ENCODE measurements at places on chromosomes 1 and 21.
A peak's percentile ranks its signal among the peaks of the same experiment; 100 is the strongest.

DNA sequence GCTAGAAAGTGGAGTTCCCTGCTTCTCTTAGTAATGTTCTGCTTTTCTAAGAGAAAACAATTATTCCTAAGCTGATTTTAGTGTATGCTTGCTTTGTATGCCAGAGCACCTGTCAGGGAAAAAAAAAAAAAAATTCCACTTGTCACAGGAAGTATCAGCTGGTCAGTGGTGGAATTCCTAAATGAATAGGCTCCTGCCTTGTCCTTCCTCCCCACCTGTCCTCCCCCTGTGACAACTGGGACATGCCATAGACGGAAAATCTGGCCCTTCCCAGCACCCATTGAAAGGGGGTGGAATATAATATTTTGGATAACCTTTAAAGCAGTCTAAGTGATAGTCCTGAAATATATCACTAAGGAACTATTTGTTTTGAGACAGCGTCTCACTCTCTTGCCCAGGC, 10.8 kb downstream of the FNDC5 start:
- no peak for DNase-seq

DNA sequence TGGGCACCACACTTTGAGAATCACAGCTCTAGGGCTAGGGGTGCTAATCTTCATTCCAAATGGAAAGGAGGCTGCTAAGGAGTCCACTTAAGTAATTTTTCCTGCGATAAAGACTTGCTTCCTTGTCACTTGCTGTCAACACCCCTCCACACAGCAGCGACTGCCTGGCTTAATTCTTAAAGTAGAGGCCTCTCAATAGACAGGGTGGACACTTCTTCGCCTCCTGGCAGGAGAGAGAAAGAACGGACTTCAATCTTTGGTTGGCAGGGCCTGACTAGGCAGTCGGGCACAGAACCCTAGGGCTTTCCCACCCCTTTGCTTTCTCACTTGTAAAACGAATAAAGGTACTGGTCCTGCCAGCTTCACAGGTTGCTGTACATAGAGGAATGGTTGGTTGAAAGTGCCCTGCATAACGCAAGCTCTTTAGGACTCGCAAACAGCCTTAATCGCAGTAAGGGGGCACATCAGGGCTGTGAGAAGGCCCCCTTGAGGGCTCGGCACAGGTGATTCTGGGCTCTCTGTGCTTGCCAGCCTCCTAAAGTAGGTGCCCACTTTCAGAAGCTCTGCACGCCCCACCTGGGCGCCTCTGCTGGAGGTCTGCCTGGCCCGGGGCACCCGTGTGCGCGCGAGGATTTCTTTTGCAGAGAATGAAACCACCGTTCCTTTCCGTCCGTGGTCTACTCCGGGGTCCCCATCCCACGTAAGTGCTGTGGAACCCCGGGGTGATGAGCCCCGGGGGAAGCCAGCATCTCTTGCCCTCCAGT, 47.6 kb upstream of the CD34 start:
- no peak for DNase-seq

DNA sequence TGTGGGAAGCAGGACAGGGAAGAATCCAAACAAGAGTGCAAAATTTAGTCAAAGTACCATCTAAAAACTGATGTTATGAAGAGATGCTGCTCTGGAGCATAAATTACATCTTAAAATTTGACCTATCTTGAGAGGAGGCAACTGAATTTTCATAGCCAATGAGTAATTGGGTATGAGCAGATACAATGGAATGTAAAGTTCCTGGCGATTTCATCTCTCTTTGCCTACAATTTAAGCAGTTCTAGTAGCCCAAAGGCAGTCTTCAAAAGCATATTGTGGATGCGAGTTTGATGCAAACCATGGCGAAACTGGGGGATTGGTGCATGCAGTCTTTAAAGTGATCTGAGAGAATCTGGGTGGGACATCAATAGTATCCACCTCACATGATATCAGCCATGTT, 1265.9 kb downstream of the BRINP3 start:
- DNase-seq: no peak

DNA sequence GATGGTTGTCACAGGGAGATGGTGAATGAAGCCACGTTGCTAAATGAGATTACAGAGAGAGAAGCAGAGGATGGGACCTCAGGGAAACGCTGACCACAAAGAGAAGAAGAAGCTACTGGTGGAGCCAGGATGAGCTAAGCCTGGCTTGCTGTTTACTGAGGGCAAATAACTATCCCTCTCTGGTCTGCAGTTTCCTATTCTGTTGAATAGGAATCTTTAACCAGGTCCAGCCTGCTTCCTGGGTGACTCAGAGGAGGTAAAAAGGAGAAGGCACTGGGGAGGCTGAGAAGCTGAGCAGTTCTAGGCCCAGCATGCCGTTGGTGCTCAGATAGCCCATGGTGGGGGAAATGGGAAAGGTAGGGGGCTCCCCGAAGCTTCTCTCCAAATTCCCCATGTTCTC, 29.6 kb downstream of the DMBX1 start:
- DNase-seq: peak; percentile 68

DNA sequence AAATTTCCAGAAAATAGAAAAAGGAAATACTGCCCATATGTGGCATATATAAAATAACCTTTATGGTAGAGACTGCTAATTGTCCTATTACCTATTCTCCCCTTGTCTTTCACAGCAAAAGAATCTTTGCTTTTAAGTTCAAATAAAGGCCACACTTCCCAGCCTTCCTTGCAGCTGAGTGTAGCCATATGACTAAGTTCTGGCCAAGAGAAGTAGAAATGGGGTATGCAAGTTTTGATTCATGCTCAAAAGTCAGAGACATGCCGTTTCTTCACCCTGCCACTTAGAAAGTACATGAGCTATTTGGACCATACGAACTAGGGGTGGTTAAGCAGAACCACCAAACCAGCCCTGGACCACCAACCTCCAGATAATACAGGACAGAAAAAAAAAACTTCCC, 18.3 kb upstream of the S100A2 start:
- DNase-seq: no peak

GRCh38 chr1:208393826-208394225, 149.6 kb upstream of the PLXNA2 start:
- no peak for DNase-seq

- no peak for DNase-seq
These were observed 177.1 kb downstream of the HHAT start for GRCh38 chr1:210505601-210506496.

GRCh38 chr1:179327679-179328078, 34.1 kb downstream of the SOAT1 start:
- no peak for DNase-seq

GRCh38 chr1:110728388-110729001, 53.8 kb upstream of the KCNA3 start:
- DNase-seq: no peak

DNA sequence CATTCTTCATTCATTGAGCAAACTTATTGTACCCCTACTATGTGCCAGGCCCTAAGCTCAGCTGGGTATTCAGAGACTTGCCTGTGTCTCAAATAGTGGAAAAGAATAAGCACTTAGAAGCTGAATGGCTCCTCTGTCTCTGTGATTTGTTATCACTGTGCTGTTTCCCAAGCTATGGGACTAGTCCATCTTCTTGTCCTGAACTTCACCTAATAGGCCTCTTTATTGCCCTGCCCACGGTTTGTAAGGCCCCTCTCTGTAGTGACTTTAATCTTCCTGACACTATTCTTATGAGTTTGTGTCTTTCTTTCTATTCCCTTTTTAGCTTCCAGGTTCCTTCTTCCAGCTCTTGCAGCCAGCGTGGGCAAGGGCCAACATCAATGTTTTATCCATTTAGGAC, 85.4 kb upstream of the LPGAT1 start:
- no peak for DNase-seq

DNA sequence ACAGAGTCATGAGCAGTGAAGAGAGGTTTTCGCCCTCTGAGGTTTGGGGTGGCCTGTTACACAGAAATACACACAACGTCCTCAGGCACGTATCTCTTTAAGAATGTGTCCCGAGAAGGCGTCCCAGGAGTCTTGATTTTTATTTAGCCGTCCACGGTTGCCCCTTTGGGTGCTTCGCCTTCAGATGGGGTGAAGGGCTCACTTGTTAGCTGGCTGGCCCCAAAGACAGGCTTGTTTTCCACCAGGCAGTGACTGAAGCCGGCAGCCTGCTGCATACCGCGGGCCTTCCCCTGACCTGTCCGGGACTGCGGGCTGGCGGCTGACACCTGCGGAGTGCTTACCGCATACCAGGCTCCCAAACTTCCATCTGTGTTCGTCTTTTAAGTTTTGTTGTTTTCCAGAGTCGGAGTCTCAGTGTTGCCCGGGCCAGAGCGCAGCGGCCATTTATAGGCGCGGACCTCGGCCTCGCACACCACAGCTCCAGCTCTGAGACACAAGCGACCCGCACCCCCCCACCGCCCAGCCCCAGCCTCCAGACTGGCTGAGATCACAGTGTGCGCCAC, 1.6 kb upstream of the ADARB1 start:
- DNase-seq: no peak

GRCh38 chr1:183871142-183871541, 66.2 kb downstream of the RGL1 start:
- DNase-seq: no peak

- DNase-seq: no peak
These were observed 25.5 kb downstream of the KMO start for GRCh38 chr1:241557551-241558193.

DNA sequence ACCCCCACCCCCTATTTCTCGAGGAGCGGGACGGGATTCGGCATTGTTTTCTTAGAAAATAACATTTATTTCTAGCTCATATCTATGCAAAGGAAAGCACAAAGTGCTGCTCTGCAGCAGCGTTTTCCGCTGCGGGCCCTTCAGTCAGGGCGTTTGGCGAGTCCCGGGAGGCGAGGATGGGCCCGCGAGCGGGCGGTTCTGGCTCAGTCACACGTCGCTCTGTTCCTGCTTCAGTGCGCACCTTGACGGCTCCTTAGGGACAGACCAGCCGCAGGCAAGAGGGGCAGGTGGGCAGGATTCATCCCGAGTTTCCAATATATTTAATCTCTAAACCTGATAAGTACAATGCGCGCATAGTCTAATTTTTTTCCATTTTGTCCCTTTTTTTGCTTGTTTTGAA, 5.7 kb downstream of the DMRTA2 start:
- DNase-seq: no peak

DNA sequence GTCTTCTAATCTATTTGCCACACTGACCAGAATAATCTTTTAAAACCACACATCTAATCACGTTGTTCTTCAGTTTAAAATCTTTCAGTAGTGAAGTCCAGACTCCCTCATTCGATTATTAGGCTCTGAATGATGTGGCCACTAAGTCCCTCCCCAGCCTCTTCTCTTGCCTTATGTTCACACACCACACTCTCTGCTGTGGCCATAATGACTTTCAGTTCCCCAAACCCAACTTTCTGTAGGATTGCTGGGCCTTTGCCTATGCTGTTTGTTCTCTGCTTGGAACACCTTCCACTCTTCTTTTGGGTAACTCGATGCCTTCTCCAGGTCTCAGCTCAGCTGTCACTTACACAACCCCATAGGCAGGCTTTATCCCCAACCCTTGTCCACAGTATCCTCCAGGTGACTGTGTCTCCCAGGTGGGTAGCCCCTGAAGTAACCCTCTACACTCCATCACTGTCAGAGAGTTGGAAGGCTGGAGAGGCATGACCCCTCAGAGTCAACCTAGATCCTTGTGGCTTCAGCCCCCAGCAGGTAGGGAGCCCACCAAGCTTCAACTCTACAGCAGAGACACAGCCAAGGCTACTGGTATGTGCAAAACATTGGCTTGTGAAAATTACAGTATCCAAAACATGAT, 8.4 kb upstream of the SLC37A1 start:
- no peak for DNase-seq

All from RCC 7860 (cell line).